ENCODE measurements at places on chromosomes 2 and 18.

DNA sequence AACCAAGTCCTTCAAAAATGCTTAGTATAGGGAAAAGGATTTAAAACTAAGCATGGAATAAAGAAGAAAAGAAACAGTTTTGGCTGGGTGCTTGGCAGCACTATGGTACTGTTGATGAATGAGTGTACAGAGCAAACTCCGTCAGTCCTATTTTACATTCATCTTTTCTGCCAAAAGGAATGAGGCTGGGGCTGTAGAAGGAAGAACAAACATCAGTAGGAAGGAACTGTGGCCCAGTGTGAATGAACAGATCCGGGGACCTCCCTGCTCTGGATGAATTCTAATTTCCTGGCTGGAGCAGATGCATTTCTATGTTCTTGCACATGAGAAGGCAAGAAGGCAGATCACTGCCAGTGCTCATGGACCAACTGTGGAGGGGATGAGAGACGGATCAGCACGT, 474.0 kb upstream of the MEIS1 start:
- DNase-seq, result no peak

DNA sequence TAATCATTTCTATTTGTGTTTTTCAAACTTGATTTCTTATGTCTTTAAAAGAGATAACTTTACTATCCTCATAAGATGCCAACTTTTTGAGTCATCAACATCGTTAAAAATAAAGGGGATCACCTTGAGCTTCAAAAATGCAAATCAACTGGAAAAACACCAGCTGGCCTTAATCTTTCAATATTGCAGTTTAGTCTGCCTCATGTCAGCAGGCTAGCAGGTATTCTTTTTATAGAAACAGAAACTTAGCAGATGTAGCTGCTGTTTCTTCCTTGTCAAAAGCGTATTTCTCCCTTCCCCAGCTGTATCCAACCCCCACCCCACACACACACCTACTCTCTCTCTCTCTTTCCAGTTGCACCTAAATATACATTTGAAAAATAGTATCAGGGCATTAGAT, 154.1 kb upstream of the ZNF804A start:
- no peak for DNase-seq

DNA sequence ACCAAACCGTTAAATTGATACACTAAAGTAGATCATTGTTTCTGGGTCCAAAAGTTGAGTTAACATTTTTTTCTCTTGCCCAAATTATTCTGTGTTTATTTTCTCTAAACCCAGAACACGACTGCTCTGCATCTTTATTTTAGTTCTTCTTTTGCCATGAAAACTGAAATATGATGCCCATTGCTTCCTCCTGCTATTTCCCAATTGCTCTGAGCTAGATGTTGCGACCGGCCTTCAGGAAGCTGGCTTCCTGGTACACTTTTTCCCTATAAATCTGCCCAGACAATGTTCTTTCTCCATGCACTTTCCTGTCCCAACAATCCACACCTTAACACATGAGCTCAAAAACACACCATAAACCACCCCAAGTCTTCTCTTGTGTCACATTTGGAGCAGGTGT, 501.4 kb downstream of the FBXO15 start:
- no peak for DNase-seq

DNA sequence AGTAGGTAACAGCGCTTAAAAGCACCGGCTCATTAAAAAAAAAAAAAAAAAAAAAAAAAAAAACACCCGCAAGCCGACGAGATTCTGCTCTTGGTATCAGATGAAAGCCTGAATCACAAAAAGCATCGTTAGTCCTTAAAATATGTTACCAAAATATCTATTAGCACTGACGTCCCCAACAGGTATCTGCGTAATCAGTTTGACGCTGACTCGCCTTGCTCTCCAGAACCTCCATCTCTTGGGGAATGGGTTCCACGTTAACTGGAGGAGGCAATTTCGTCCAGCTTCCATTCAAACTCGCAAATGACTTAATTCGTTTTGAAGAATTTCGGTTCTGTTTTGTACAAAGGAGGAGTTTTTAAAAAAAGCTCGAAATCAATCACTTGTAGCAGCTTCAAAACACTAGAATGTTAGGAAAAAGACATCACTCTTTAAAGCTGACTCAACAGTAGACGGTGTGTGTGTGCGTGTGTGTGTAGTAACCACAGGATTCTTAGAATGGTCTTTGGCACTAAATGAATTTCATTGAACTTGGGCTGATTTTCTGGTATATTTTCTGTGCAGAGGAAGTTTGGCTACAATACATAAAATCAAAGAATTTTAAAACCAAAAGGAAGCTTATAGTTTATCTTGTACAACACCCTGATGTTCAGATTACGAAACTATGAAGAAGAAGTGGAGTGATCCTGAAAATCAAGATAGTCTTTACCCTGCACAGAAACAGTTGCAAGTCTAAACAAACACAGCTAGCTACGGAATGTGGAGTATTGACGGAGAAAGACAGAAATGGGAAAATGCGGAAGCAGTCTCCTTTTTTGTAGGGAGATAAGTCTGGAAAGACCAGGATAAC, 1.1 kb upstream of the PGAP1 start:
- DNase-seq, result no peak

DNA sequence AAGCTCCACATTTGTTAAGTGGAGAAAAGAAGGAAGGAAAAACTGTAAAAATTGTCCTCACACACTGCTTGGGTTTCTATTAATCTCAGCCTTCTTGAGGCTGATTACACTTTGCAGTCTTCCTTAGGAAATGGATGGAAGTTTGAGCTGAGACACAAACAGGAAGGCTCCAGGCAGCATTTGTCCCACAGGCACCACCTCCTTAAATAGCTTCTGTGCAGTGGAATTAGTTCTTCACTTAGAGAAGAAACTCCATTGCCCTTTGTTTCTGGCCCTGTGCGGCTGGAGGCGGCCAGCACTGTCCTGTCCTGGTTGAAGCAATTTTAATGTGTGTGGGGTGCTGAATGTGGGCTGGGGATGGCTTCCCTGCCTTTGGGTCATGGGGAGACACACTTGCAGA, 44.3 kb downstream of the ARHGAP28 start:
- DNase-seq, result no peak

DNA sequence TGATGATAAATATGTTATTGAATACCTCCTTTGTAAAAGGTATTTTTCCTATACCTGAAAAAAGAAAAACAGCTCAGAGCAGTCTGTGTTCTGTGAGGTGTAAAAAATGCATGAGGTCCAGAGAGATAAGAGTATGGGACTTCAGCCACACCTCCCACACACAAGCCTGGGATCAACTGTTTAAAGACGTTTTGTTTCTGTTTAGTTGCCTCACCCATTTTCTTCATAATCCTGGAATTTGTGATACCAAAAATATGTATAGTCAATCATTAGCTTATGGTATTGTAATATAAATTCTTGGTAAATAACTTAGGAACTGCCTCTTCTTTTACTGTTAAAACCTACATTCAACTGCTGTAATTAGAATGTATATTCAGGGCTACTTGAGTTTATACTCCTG, 1322.9 kb upstream of the TMEFF2 start:
- no peak for DNase-seq

DNA sequence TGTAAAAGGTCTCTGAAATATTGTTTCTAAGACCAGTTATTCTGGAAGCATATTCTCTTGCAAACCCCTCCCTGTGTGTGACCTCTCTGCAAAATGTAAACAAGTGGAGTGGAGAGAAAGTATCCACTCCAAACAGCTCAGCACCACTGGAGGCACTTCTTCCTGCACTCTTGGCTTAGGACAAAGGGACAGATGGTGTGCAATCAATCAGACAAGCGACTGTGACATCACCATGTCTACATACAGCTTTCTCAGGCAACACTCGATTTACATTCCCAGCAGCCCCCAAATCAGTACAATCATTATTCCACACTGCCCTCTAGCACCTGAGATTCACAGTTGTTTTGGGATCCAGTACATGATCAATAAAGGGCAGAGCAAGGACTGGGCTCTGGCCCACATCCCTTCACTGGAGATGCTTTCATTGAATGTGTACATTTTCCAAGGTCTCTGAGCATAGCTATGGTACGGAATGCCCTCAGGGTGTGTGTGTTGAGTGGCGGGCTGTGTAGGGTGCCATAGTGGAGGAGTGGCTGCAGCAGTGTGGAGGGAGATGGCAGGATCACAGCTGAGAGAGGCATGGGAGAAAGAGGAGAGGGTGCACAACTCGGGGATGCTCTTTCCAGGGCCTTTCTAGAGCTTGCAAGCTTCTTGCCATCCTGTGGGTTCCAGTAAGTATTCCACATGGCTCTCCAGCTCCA, 311.8 kb upstream of the ST6GAL2 start:
- DNase-seq, result no peak

DNA sequence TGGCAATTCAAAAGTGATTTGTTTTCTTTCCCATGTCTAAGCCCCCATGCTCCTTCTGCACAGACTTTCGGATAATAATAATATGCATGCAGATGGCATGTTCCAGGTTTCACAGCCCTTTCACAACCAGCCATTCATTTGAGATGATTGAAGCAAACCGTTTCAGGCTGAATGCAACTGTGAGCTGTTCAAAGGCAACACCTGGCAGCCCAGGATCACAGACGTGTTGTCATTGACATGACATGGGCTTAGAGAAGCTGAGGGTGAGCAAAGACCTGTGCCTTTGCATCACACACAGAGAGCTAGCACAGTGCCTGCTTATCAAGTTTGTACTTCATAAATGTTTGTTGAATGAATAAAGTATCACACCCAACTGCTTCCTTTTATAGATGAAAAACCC, 12.4 kb upstream of the ERMN start:
- no peak for DNase-seq

DNA sequence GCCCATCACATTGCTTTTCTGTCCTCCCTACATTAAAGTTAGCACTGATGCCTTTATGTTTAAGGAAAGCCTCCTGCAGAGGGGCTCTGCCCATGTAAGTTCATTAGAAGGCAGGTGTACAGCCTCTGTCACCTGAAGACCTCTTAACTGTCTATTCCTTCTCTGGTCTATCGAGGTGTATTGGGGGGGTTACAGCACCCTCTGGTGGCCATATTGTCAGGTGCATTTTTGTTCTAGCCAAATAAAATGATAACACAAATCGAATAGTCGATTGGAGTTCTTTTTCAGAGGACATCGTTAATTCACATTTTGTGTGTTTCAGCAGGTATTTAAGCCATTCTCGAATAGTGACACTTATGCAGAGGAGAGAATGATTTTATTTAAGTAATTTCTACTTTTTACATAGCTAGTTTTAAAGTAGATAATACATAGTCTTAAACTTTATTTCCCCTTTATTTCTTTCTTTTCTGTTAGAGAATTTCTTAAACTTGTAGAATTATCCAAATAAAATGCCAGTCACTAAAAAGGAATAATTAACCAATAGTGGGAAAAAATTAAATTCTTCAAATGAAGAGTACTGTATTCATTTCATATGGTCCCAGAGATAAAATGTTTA, 136.8 kb downstream of the NEDD4L start:
- DNase-seq, result peak; percentile 45

GRCh38 chr2:55231546-55232083, 478 bp downstream of the CLHC1 start:
- peak; percentile 11 for DNase-seq

GRCh38 chr2:10924441-10924840, 12.7 kb downstream of the KCNF1 start:
- DNase-seq, result no peak

DNA sequence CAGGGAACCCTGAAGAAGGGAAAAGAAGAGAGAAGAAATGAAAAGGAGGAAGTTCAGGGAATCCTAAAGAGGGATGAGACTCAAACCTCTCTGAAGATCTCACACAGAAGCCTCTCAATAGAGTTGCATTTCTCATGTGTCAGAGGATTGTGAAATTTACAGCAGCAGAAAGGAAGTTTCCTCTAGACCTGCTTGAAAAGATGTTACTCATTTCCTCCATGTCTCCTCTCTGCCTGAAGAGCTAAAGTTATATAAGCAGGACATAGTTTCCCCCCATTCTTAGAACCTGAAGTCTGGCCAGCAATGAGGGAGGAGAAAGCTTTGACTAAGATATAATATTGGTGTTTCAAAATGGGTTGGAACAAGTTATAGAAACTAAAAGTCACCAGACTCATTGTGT, 1155.6 kb downstream of the LRP1B start:
- DNase-seq, result no peak

DNA sequence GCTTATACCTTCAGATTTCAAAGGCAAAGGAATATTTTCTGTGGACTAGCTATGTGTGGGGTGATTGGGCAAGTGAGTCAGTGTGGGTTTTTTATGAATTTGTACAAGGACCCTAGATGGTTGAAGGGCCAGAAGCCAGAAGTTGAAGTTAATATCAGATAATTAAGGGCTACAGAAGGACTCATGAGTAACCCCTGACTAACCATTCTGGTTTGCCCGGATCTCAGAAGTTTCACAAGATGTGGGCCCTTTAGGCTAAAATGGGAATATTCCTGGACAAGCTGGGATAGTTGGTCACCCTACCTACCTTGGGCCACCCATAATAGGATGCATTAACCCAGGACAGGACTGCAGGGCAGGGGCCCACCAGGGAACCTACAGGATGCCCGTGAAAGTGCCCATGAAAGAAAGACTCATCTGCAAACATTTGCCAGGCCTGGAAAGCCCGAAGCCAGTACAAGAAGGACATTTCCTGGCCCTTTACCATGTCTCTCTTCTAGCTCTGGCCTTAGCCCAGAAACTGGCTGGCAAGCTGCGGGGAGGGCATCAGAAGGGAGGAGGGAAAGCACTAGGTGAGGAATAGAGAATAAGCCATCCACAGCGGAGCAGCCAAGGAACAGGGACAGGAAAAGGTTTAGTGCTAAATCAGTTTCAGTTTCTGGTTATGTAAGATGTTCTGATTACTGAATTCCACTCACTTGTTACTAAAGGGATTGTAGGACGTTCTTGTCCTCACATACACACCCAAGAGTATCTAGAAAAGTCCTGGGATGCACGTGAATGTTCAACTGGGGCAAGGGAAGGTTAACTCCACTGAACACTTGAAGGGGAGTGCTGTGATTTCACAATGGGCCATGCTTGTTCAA, 33.6 kb downstream of the GCG start:
- no peak for DNase-seq

DNA sequence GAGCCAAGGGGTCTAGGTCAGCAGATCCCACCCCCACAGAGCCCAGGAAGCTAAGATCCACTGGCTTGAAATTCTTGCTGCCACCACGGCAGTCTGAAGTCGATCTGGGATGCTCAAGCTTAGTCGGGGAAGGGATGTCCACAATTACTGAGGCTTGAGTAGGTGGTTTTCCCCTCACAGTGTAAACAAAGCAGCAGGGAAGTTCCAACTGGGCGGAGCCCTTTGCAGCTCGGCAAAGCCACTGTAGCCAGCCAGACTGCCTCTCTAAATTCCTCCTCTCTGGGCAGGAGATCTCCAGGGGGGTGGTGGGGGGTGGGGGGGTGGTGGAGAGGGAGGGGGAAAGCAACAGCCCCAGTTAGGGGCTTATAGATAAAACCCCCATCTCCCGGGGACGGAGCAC, 419.5 kb downstream of the NUP35 start:
- no peak for DNase-seq

DNA sequence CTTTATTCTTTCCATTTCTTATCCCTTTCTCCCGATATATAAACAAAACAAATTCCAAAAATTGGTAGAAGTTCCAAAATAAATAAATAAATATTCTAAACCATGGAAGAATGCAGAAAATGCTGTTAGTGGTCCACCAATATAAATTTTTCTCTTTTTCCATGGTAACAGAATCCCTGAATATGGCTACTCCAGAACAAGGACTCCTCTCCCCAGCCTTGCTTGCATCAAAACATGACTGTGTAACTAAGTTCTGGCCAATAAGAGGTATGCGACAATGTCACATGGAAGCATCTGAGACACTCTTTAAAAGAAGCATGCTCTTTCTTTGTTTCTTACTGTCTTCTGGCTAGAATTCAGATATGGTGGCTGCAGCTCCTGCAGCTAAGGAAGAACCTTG, 325.1 kb upstream of the TANK start:
- DNase-seq, result no peak

GRCh38 chr2:50343150-50343830, 688.6 kb downstream of the NRXN1 start:
- no peak for DNase-seq

GRCh38 chr2:168035458-168035857, 211.9 kb downstream of the STK39 start:
- DNase-seq, result no peak

Measured in HEK293T (cell line).